ENCODE measurements at places on chromosomes 3 and 15.

GRCh38 chr3:52245322-52246263 is at the start of gene PPM1M:
Gene PPM1M, plus strand, starts transcription at chr3:52245759. Its CDS starts 66 bp downstream, at chr3:52245825.
- peak; percentile 64 for DNase-seq

DNA sequence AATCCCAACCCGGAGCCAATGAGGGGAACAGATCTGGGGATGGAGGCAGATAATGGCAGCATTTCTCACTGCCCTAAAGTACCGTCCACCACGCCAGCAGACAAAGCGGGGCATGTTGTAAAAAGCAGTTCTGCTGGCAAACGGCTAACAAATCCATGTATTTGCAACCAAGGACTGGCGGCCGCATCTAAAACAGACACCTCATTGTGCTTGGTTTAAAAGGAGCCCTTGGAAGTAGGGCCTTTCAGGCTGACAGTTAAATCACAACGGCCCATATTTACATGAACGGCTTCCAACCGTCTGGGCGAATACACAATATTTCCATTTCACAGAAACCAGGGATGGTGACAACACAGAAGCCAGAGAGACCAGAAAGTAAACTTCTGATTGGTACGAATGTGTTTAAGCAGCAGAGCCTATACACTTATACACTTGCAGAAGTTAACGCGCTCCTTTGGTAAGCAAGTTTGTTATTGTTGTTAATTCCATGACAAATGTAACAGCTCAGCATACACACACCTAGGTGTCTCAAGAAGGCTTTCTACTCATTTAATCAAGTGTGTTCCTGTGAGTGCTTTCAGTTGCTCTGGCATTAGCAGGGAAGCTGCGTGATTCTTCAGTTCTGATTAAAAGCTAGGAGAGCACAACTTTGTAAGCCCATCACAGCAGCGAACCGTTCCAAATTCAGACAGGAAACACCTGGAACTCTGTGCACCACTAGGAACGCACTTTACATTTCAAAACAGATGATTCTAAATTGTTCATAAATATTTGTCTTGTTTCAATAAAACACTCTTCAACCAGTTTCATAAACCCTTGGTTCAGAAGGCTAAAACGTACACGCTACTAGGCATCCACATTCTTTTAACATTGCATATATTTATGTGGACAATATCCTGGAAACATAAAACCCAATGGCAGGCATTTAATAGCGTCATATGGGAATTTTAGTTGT is 112.9 kb downstream of the PDZRN3 start:
- no peak for DNase-seq

GRCh38 chr3:190673148-190673547 is 159.3 kb downstream of the IL1RAP start:
- no peak for DNase-seq

- no peak for DNase-seq
Observed at GRCh38 chr15:76293361-76293760, 17.9 kb downstream of the ETFA start.
